Aorta (tissue), 5 donors: ENCODE measurements at places on chromosomes 5 and 9. TPM values are rescaled to one million over a fixed set of nuclear protein-coding genes. Genes with fewer than 3 reads are reported as not detected.

DNA sequence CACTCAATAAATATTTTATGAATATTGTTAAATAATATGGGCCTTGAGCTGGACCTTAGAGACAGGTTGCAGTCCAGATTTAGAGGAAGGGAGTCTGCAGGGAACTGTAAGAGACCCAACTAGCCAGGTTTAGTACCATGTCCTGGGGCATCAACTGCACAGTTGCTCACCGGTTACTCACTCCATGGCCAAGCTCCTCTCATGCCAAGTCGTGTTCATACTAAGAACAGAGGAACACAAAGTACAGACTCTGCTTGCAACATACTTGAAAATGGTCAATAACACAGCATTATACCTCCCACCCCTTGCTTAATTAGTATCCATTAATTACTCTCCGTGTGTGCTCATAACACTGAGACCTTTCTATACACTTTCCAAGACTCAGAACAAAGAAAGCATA, 317.6 kb upstream of the PIK3R1 start:
- no peak for DNase-seq

DNA sequence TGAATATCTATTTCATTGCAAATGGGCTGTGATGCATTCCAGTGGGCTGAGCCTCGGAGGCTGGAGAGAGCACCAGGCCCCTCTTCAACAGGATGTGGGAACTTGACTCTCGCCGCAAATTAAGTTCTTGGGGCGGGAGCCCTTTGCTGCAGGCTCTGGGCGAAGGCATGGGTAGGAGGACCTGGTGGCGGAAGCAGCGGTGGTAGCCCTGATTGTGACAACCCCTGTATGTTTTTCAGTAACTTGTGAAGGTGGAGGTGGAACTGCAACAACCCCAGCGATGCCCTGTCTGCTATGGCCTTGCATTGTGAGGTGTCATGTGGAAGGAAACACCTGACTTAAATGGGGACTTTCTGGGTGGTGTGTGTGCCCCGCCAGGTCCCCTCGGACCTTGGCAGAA, 9.4 kb downstream of the FYB1 start:
- no peak for DNase-seq

DNA sequence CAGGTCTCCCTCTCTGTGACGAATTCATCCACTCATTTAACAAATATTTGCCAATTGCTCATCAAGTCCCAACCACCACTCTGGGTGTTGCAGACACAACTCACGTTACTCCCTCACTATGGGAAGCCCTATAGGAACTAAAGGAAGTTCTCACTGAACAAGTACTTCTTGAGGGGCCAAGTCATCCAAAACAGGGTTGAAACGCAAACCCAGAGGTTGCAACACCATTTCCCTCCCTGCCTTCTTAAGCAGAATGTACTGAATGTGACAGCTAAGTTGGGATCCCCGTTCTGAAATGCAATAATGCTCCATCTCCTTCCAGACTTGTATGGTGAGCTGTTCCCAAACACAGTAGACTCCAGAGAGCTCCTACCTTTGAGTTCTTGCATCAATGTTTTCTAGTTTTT, 34.3 kb downstream of the EPB41L4B start:
- no peak for DNase-seq

DNA sequence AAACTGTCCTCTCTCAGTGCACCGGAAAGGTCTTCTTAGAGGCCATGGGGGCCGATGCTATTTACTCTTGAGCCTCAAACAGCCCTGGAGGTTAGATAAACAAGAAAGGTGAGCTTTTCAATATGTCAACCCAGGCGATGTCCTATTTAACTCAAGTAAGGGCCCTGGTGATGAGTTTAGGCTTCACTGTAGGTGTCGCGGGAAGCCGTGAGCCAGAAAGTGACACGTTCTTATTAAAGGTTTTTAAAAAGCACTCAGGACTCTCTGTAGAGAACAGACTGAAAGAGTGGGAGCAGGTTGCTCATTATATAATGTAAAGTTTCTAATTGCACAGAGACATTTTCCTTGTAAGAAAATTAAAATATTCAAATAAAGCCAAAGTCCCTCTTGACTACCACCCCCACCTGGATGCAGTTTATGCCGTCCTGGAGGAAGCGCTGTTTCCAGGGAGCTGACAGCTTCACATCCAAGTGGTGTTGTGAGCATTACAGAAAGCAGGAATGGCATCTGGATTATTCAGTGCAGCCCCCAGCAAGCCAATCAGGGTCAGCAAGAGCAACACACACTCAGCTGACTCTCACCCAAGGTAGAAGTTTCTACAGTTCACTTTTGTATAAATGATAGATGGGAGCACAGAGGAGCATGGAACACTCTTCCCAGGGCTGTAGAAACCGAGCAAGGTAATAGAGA, 280.3 kb downstream of the DRD1 start:
- DNase-seq: no peak

BHMT gene
- polyA plus RNA-seq: 0.05 TPM

IFNB1 gene
- not detected for polyA plus RNA-seq

RPL35 gene
- 6,282 TPM for polyA plus RNA-seq

- no peak for DNase-seq
These were observed 481.1 kb downstream of the NR2F1-AS1 start for GRCh38 chr5:93099902-93100347.
